ENCODE measurements at places on chromosomes 11 and 22.

DNA sequence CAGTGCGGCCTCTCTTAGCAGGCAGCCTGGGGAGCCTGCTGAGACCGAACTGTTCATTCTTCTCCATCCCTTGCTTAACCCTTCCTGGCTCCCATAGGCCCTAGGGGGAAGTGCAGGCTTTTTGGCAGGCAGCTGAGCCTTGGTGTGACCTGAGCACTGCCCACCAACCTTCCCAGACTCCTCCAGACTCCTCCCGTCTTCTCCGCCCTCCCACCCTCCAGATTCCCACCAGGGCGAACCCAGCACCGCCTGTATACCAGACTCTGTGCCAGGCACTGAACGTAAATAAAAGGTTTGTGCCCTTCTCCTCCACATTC is 7.9 kb downstream of the RELT start:
- DNase-seq: no peak

DNA sequence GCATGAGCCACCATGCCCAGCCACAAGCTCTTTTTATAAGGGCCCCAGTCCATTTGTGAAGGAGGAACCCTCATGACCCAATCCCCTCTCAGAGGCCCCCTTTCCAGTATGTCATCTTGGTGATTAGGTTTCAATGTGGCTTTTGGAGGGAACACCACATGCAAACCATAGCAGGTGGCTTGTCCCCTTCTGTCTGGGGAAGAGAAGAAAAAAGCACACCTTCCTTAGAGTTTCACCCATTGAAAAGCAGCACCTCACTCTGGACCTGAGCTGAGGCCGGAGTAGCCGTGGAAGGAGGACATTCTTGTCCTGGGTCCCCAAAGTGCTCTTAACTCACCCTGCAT is 25.4 kb downstream of the NEAT1 start:
- DNase-seq: no peak

GRCh38 chr22:24099071-24099470 is 82.2 kb upstream of the SUSD2 start:
- DNase-seq: no peak

GRCh38 chr11:79242616-79243015 is 198.2 kb downstream of the TENM4 start:
- no peak for DNase-seq

GRCh38 chr22:32682990-32683389 is 118.5 kb upstream of the TIMP3 start:
- no peak for DNase-seq

Data from LoVo (cell line).